ENCODE measurements at places on chromosomes 2 and 18.

DNA sequence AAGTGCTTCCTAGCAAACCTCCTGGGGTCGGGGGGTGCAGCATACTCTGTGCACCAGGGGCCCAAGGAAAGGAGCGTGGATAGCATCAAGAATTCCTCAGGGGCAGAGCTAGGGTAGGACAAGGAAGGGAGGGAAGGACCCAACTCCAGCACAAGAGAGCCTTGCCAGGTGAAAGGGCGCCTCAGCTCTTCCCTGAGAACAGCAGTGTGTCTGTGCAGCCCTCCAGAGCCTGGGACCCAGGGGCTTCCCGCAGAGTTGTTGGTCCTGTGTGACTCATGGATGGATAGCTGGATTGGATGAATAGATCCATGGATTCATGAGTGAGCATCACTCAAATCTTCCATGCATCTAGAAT, 175.4 kb downstream of the SMAD2 start:
- no peak for DNase-seq

DNA sequence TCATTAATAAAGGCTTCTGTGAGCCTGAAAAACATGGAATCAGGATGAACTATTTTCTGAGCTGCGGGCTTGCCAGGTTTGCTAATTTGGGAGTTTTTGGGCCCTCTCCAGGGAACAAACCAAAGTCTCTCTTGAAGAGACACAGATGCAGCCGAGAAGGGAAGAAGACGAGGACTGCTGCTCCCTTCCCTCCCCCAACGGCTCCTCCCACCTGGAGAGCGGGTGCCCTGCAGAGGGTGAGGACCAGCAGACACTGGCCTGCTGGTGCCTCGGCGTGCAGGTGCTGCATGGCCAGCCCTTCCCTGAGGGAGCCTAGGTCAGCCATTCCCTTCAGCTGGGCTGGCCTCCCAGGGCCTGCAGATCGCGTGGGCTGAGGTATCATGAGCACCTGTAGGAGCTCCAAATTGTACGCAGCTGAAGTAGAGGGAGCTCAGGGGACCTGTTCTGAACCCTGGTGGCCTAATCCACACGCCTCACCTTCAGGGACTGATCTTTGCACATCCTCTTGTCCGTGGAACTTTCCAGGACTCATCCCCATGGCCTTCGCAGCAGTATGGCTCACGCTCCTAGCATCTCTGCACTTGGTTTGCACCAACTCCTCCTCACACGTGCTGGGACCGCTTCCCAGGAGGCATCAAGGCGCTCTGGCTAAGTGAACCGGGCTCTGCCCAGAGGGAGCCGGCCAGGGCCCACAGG, 19.5 kb downstream of the EMX1 start:
- no peak for DNase-seq

DNA sequence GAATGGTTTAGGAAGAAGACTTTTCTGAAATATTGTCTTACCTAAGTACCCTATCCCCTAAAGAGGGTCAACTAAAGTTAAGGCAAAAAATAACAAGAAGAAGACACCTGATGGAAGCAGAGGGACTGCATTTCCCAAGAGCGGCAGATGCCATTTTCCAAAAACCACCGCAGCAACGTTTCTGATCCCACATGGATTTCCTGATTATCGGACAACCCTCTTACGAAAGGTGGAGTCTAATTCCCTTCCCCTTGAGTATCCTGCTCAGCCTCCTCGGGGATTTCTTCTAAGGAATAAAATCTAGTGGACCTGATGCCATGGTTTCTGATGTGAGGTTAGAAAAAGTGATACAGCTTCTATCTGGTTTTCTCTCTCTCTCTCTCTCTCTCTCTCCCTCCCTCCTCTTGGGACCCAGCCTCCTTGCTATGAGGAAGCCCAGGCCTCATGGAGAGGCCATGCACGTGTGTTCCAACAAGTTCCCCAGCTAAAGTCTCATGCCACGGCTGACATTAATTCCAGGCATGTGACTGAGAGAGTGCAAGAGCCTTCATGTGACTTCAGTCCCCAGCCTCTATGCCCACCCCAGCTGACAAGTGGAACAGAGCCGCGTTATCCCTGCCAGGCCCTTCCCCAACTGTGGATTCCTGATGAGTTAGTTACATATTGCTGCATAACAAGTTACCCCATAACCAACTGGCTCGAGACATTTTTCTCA, 150.3 kb downstream of the SMAD2 start:
- DNase-seq, result no peak

DNA sequence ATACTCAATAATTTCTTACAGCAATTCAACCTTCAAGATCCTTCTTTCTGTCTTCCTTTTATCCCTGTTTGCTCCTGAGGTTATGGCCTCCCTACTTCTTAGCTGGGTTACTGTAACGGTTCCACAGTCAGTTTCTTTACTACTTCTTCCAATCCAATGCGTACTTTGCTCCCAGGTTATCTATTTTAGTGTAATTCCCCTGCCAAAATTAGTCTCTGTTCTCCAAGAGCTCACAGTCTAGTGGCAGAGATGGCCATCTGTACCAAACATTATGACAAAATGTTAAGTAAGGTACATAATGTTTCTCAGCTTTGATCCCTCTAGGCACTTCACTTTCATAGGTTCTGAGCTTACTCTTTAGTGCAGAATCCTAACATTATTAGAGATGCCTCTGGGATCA, 85.0 kb upstream of the WDSUB1 start:
- DNase-seq, result no peak

DNA sequence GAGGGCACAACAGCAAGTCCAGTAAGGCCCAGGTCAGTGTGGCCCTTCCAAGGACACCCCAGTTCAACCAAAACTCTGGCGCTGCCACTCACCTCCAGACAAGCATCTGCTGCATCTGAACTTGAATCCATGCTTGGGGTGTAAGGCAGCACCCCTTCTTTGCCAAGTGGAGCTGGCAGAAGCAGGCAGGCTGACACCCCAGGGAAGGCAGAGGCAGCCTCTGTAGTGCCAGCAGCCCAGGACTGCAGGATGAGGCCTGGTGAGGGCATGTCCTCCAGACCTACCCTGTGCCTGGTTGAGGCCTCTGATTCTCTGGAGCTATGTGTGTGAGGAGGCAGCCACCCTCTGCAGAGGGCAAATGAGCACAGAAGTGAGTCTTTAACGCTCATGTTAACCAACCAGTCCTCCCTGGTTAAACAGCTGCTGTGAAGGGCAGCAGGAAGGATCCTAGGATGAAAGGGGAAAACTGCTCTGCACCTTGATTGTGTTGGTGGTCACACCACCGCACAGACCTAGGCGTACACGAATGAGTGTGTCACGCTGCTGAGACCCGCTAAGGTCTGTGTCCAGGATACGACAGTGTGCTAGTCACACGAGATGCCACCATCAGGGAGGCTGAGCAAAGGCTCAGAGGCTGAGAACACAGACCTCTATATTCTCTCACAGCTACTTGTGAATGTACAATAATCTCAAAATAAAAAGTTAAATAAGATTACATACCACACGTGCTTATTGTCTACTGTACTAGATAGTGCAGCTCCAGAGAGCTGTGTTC, 2.2 kb downstream of the PARD6G start:
- DNase-seq, result no peak

- no peak for DNase-seq
These were observed 31.2 kb downstream of the SMAD7 start for GRCh38 chr18:48919547-48919946.

DNA sequence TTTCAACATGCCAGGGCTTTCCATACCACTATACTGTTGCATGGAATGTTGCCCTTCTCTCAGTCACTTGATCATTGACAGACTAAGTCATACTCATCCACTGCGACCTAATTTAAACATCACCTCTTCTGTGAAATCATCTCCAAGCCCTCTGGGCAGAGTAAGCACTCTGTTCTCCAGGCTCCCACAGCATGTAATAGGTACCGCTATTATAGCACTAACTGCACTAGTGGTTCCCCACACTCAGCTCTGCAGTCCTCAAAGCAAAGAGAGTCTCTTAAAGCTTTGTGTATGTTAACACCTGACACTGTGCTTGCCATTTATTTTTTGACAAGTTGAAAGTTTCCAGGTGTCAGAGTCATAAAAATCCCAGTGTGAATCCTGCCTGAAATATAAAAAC, 947.2 kb downstream of the ERBB4 start:
- DNase-seq, result no peak

DNA sequence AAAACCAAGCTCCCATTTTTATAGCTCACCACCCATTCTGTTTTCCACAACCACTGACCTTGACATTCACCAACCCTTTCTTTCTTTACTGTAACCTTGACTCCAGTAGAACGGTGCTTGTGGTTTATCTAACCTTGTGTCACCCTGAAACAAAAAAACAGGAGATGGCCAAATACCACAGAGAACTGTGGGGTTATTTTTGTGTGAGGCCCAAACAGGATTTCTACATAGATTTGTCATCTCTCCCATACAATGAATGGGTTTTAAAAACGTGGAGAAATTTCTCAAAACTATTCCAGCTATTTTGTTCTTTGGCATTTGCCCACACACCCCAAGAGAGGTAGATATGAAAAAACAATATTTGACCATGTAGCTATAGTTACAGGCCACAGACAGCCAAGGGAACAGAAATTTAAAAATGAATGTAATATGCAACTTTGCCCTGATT, 231.3 kb upstream of the TANK start:
- no peak for DNase-seq

DNA sequence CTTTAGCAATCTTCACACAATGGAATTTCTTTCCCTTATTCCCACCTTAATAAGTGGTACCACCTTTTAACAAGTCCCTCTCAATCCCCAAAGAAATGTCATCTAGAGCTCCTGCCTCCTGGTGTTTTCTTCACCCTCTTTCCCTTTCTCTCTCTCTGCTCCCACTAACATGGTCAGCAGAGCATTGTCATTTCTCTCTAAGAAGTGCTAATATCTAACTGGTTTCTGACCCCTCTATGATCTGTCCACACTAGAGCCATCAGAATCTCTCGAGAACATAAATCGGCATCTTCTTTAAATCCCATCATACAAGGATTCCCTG, 161.2 kb upstream of the DTNA start:
- DNase-seq, result no peak
